Heart right ventricle (tissue), 16 donors: ENCODE measurements at places on chromosomes 2 and 18.

DNA sequence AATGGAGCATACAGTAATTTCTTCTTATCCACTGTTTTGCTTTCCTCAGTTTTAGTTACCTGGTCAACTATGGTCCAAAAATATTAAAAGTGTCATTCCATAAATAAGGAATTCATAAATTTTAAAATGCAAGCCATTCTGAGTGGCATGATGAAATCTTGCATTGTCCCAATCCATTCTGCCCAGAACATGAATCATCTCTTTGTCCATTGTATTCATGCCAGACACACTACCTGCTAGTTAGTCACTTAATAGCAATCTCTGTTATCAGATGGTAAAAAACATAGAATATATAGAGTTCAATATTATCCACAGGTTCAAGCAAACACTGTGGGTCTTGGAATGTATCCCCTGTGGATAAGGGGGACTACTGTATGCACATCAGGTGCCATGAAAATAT lies 872.2 kb upstream of the NXPH2 start:
- H3K27me3 ChIP-seq, result no peaks in the 10 kb centered on the region
- no peak for DNase-seq
- H3K4me1 ChIP-seq, result no peaks in the 10 kb centered on the region
- no peak overlapping the region for H3K27ac ChIP-seq
- H3K36me3 ChIP-seq, result no peaks in the 10 kb centered on the region

GRCh38 chr2:230928701-230929380 lies 3.8 kb upstream of the GPR55 start:
- no peak overlapping the region for H3K27ac ChIP-seq
- no peak overlapping the region for H3K4me3 ChIP-seq
- peaks cover 5% of the 10 kb centered on the region for H3K4me1 ChIP-seq
- no peak for DNase-seq
- H3K36me3 ChIP-seq, result no peaks in the 10 kb centered on the region

GRCh38 chr2:143282684-143283083 lies 153.5 kb downstream of the ARHGAP15 start:
- no peak overlapping the region for H3K4me3 ChIP-seq
- DNase-seq, result no peak
- H3K27ac ChIP-seq, result no peak overlapping the region

DNA sequence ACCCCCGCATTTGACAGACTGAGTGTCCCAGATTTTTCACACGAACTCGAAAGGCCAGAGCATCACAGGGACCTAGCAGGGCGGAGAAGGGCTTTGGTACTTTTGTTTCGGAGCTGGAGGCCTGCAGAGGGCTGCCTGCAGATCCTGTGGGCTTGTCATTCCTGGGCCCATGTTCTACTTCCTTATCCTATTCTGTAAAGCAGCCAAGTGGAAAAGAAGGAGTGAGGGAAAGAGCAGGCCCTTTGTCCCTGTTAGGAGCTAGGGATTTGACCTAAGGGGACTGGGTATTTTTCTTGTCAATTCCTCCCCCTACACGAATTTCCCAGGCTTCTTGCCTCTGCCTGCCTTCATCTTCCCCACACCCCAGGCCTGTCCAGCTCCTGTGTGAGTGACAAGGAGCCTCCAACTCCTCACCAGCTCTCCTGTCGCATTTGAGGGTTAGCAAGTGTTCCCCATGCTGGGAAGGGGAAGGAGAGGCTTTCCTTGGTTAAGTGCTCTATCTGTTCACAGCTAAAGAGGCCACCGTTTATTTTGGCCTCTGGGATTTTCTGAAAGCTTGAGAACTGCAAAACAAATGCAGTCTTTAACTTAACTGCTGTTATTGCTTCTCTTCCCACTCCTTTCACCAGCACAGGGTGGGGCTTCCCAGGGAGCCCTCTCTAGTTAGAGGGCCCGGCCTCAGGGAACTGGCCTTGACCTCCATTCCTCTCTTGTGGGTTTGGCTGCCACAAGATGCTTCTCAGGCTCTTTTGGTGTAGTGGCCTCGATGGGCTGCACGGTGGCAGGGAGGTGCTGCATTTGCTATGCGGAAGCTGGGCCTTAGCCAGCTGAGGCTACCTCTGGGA lies 61.2 kb downstream of the SGPP2 start:
- no peaks in the 10 kb centered on the region for H3K27me3 ChIP-seq
- H3K4me1 ChIP-seq, result no peaks in the 10 kb centered on the region
- DNase-seq, result peak; percentile 12
- no peak overlapping the region for H3K4me3 ChIP-seq
- peak overlapping the region; percentile 3 for H3K27ac ChIP-seq

DNA sequence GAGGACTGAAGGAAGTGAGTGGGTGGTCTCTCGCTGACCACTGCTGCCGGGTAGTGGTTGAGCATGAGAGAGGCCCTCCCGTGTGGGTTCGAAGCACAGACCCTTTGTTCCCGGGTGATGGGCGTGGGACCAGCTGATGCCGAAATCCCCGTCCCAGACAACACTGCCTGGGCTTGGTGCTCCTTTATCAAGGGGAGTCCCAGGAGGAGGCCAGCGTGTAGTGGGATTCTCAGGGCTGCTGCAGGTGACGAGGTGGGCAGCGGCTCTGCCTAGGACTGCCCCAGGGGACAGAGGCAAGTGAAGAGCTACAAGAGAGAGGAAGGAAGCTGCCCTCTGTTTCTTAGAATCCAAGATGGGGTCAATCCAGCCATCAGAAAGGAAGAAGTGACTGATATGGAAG lies 251.3 kb upstream of the PXDN start:
- no peak for DNase-seq
- no peak overlapping the region for H3K27ac ChIP-seq
- H3K27me3 ChIP-seq, result peaks cover 7% of the 10 kb centered on the region
- H3K4me3 ChIP-seq, result no peak overlapping the region
- H3K36me3 ChIP-seq, result no peaks in the 10 kb centered on the region

DNA sequence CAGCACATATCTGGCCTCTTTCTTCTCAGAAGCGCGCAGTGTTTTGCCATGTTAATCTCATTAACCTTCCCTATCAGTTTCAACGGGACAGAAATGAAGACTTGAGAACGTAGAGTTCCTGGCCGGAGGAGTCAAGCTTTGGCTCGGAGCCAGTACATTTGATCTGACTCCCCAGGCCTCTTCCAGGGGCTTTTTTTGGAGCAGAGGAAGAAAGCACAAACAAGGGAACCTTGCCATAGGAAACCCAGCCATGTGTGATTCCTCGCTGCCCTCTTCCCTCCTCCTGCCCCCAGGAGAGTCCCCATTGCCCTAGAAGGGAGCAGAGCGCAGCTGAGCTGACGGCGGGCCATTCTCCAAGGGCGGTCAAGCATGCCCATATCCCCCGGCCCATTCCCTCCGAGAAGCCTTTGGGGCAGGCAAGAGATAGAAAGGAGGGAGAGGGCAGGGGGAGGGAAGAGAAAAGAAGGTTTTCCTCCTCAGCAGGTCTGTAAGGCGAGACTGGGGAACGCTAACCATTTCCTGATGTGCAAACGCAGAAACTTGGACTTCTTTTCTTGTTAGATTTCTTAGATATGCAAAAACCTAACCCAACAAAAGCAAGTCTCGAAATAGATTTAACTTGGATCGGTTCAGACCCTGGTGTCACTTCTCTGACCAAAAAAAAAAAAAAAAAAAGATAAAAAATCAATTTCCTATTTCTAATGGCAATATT lies 63.7 kb upstream of the POU3F3 start:
- no peak for DNase-seq
- peaks cover 7% of the 10 kb centered on the region for H3K4me1 ChIP-seq
- H3K4me3 ChIP-seq, result no peak overlapping the region

GRCh38 chr18:26579941-26580618 lies 31.7 kb upstream of the KCTD1 start:
- H3K27me3 ChIP-seq, result peaks cover 16% of the 10 kb centered on the region
- no peaks in the 10 kb centered on the region for H3K4me1 ChIP-seq
- no peak overlapping the region for H3K27ac ChIP-seq
- H3K36me3 ChIP-seq, result no peaks in the 10 kb centered on the region
- no peak for DNase-seq
- no peak overlapping the region for H3K4me3 ChIP-seq

GRCh38 chr2:172225786-172226185 lies 123.1 kb upstream of the DLX2 start:
- no peaks in the 10 kb centered on the region for H3K27me3 ChIP-seq
- no peaks in the 10 kb centered on the region for H3K4me1 ChIP-seq
- no peak overlapping the region for H3K4me3 ChIP-seq

DNA sequence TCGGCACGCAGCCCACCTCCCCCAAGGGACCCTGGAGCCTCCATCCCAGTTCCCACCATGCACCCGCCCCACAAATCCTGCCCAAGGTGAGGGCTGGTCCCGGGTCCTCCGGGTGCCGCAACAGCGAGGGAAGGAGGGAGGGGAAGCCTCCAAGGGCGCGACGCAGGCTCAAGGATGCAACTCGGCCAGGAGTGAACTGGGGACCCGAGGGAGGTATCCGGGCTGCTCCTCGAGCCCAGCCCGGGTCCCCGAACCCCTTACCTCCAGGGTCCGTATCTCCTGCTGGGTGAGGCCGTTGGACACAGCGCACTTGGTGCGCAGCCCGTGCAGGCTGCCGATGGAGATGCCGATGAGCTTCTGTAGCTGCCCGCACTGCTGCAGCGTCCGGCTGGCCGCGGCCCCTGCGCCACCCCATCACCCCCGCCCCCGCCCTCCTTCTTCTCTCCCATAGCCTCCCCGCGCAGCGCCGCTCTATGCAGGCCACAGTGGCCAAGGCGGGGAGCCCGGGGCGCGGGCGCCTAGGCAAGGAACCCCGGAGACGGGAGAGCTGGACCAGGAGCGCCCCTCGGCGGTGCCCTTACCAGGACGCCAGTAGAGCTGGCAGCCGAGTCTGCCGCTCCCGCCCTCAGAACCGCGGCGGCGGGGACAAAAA lies 124.1 kb downstream of the ANKRD30BL start:
- H3K27me3 ChIP-seq, result no peaks in the 10 kb centered on the region
- no peak overlapping the region for H3K27ac ChIP-seq
- peak; percentile 11 for DNase-seq
- H3K4me1 ChIP-seq, result no peaks in the 10 kb centered on the region
- H3K4me3 ChIP-seq, result peak overlapping the region; percentile 50

- H3K4me3 ChIP-seq, result no peak overlapping the region
- DNase-seq, result no peak
- H3K27ac ChIP-seq, result no peak overlapping the region
- no peaks in the 10 kb centered on the region for H3K36me3 ChIP-seq
- no peaks in the 10 kb centered on the region for H3K27me3 ChIP-seq
- peaks cover 19% of the 10 kb centered on the region for H3K4me1 ChIP-seq
These were observed 45.3 kb downstream of the ACOXL start for GRCh38 chr2:110777531-110778311.

DNA sequence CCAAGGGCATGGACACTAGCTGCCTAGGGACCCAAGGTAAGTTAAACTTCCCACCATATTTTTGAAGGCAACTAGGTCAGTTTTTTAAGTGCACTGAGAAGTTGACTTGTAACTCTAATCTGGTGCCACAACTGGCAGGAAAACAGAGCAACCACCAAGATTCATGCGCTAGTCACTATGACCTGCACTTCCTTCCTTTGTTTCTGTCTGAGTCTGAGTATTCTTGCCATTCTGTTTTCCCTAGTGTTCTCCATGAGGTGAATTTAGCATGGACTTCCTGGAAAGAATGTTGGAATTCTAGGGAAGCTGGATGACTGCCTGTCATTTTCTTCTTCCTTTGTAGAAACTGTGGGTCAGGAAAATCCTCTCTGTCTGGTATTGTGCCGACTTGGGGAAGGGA lies 249.0 kb downstream of the GALNT13 start:
- DNase-seq, result no peak
- H3K4me1 ChIP-seq, result no peaks in the 10 kb centered on the region
- no peak overlapping the region for H3K4me3 ChIP-seq

- peaks cover 39% of the 10 kb centered on the region for H3K4me1 ChIP-seq
- DNase-seq, result no peak
- H3K4me3 ChIP-seq, result no peak overlapping the region
- H3K27ac ChIP-seq, result no peak overlapping the region
These were observed 95.3 kb upstream of the RMDN2 start for GRCh38 chr2:37829616-37830395.

DNA sequence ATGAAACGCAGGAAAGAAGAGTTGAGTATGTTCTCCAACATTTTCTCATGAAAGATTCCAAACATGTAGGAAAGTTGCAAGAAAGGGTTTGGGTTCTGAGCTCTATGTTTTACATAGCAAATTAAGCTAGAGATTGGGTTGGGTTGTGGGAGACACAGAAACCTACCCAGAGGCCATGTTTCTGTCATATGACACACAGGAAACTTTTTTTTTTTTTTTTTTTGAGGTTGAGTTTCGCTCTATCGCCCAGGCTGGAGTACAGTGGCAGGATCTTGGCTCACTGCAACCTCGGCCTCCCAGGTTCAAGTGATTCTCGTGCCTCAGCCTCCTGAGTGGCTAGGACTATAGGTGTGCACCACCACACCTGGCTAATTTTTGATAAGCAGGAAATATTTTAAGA lies 57.6 kb downstream of the DOCK10 start:
- H3K27ac ChIP-seq, result peak overlapping the region; percentile 72
- H3K4me1 ChIP-seq, result no peaks in the 10 kb centered on the region
- H3K4me3 ChIP-seq, result peak overlapping the region; percentile 39
- H3K27me3 ChIP-seq, result no peaks in the 10 kb centered on the region
- DNase-seq, result no peak
- no peaks in the 10 kb centered on the region for H3K36me3 ChIP-seq

DNA sequence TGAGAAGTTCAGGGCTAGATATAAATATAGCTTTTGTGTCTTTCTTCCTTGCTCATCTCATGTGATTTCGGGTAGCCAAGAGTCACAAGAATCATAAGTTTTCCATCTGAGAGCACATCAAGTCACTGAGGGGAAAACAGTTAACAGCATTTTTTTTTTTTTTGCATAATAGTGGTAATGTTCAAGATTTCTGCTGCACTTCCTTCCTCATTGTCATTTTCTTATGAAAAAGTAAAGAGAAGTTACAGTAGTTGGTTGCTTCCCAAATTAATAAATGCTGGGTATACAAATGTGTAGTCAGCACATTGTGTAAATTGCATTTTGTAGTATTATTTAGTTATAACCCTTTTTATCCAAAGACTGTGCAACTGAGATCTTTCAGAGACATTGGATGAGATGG lies 93.6 kb downstream of the ZEB2 start:
- DNase-seq, result no peak
- peaks cover 18% of the 10 kb centered on the region for H3K4me1 ChIP-seq
- no peaks in the 10 kb centered on the region for H3K36me3 ChIP-seq
- H3K27ac ChIP-seq, result peak overlapping the region; percentile 30
- no peaks in the 10 kb centered on the region for H3K27me3 ChIP-seq

DNA sequence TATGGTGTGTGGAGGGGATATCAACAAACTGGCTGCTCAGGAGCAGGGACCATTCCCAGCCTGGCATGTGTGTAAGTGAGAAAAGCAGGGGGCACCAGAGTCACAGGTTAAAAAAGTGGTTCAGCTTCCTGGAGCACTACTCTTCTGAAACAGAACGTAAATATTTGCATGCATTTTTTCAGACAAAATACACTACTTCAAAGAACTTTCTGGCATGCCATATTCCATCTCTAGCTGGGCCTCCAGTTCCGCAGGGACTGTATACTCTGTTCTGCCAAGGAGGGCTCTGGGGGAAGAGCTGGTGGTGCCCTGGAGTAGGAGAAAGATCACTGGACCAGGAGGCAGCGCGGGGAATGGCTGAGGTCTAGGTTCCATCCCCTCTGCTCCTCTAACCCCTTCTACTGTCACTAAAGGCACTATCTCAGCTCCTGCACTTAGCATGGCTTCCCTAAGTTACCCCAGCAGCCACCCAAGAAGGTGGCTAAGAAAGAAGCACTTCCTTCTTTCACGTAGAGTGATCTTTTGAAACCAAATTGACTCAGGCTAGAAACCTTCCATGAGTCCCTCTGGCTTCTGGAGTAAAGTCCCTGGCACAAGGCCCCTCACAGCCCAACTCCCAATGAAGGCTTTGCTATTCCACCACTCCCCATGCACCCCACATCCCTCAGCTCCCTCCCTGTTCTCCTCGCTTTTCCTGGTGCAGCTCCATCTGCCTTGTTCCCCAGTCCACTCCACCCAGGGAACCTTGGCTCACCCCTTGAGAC lies 57.6 kb upstream of the CABLES1 start:
- H3K27me3 ChIP-seq, result no peaks in the 10 kb centered on the region
- no peaks in the 10 kb centered on the region for H3K36me3 ChIP-seq
- no peaks in the 10 kb centered on the region for H3K4me1 ChIP-seq
- no peak for DNase-seq
- no peak overlapping the region for H3K27ac ChIP-seq
